ENCODE measurements at places on chromosomes 4 and X.

DNA sequence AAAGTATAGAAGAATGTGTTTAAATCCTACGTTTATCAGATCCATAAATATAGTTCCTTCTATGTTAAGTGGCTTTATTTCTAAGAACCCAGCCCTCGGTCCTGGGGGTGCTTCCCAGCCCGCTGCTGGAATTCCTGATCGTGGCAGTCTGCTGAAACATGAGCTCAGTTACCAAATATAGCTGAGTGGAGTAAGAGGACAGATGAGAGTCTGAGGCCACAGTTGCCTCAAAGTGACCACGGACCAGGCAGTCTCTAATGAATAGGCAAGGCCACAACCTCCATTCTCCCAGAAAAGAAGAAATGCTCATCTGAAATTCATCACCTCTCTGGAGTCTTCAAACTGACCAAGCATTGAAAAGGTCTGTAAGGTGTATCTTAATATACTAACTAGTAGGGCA is at the start of gene PALLD:
TSS of gene PALLD (plus strand) at position 219 of the 400 bp plus-strand sequence.
- DNase-seq: no peak

DNA sequence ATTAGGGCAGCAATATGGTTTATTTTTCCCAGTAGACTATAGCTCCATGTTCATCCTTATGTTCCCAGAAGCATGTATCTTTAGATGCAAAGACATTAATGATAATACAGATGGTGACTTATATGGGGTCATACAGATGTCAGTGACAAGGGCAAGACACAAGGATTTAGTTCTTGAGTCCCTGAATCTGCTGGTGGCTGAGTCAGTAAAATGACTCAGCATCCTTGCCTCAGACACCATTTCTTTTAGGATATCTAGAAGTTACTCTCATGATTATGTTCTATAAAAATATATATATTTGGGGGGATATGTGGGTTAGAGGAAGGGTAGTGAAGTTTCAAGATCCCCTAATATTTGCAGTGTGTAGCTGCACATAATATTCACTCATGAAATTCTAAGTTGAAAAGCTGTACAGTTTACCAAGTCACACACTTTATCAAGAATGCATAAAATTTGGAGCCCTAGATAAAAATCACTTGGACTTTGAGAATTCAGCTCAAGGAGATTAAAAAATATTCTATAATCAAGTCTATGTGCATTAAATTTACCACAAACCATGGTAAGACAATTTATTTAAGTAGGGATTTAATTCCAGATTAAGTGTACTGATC is 101.9 kb downstream of the LNX1 start:
- DNase-seq: no peak

GRCh38 chr4:53586121-53586816 is 5.0 kb downstream of the LNX1 start:
- peak; percentile 88 for DNase-seq

DNA sequence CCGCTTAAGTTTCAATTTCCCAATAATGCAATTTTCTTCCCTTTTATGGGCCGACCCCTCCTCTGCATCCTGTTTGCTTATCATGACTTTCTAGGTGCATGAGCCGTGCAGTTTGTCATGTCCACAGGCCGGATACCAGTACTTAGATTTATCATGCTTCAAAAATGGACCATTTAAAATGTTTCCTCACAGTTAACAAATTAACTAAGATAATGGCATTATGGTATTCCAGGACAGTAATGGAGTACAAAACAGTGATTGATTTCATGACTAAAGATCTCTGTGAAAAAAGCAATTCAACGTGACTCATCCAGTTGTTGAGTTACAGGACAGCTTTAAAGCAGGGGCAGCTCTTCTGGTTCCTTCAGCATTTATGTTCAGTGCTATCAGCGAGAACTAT is 23.0 kb downstream of the SNX25 start:
- DNase-seq: no peak

- no peak for DNase-seq
Observed at GRCh38 chr4:113260688-113261087, 211.2 kb downstream of the ANK2 start.

GRCh38 chr4:123299212-123299691 is 97.3 kb upstream of the SPRY1 start:
- DNase-seq: peak; percentile 21

DNA sequence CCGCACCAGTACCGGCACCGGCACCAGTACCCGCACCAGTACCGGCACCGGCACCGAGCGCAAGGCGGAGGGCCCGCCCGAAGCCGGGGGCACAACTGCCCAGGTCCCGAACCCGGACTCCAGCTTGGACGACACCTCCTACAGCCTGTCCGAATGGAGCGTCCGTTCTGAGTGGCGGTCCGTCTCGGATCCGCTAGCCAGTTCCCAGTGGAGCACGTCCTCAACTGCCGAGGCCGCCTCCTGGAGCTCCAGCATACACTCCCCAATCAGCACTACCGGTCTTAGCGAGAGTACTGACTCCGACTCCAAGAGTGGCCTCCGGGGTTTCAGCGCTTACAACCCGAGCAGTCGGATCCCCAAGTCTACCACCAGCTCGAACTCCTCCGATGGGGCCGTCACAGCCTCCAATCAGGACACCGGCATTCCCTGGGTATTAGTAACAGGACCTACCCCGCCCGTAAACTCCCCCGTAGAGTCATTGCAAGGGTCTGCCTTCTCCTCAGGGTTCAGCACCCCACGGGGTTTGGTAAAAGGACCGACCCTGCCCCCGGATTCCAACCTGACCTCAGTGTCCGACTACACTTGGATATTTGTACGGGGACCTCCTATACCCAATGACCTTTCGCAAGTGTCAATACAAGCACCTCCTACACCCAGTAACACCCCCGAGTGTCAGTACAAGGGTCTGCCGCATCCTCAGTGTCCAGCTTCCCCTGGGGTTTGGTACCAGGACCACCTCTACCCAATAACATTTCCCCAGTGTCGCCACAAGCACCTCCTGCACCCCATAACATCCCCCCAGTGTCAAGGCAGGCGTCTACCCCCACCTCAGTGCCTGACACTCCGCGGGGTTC is 721 bp upstream of the MAOA start:
- DNase-seq: no peak

DNA sequence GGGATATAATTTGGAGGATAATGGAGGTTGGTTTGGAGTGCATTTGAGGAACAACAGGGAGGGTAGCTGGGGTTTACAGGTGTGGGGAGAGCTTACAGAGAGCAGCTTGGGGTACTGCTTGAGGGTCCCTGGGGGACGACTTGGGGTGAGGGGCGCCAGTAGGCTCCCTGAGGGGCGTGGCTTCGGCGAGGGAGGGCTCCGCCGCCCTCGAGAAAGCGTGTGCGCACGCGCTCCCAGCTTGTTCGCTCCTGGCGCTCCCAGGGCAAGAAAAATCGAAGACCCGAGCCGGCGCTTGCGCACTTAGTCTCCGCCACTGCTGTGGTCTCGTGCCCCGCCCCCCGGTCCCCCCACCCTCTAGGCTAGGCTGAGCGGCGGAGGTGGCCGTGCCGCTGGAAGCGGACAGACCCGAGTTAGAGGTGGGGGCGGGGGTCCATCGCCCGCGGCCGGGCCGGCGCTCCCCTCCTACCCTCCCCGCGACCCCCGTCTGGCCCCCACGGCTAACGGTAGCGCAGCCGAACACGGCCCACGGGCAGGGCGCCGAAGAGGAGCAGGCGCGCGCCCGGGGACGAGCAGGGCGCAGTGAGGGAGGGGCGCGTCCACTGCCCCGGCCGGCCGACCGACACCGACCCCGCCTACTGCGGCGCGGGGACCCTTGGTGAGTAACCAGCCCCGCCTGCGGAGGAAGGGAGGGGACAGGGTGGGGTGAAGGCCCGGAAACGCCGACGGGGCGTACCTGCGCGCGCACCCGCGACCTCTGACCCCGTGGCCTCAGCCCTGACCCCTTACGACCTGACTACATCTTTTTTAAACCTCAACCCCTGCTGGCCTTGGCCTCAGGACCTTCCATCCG is 5.4 kb upstream of the CCDC120 start:
- no peak for DNase-seq

- DNase-seq: peak; percentile 38
Observed at GRCh38 chr4:8281519-8282133, 12.1 kb downstream of the HTRA3 start.

DNA sequence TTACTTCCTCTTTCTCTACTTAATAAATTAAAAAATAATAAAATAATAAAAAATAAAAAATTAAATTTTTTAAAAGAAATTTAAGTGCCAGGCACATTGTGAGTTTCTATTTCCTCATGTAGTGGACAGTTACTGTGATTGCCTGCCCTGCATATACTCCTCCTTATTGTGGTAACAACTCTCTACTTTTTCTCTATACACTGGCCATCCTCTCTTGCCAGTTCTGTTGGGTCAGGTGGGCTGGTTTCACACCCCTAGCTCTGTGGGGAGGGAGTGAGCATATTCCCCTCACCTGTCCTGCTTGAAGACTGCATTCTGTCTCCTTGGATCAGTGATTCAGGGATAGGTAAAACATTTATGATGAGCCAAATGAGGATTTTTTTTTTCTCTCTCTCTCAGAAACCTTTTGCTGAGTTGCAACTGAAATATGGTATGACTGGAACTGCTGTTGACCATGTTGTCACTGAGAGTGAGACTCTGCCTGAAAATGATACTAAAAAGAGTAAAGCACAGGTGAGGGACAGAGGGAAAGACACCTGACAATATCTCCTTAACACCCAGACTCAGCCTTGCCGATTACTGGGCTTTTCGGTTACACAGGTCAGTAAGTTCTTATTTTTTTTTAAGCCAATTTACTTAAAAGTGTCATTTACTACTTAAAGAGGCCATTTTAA is 37.2 kb downstream of the CXXC4 start:
- DNase-seq: no peak

DNA sequence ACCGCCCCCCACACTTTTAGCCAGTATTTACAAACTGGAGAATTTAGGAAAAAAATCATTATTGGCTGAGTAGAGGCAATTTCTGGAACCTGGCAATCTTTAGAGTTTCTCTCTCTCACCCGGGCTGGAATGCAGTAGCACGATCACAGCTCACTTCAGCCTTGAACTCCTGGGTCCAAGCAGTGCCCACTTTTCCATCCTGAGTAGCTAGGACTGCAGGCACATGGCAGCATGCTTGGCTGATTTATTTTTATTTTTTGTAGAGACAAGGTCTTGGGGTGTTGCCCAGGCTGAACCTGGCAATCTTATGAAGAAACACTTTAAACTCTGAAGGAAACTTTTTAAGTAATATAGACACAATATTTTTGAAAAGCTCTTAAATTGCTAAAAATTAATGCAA is 120.1 kb downstream of the AFF1 start:
- DNase-seq: no peak

- DNase-seq: no peak
Observed at GRCh38 chrX:153845842-153846241, 15.5 kb upstream of the PDZD4 start.

GRCh38 chr4:156634612-156635011 is 337.0 kb downstream of the PDGFC start:
- DNase-seq: no peak

- no peak for DNase-seq
Observed at GRCh38 chr4:154566639-154567204, 3.9 kb downstream of the FGB start.

DNA sequence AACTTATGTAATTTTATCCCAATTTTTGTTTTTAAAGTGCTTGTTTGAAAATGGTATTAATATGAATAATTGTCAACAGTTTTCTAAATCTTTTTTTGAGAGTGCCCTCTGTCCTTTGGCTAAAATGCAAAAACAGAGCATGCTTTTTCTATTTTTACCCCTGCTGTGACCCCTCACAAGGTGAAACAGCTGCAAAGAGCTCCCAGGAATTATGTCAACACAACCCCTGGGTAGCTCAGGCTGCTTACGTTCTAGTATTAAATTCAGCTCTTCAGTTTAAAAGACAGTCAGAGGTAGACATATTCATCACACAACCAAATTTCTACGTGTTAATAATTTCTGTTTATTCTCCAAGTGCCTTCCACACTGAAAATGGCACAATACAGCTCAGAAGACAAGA is 367.5 kb downstream of the PRDM5 start:
- no peak for DNase-seq

- no peak for DNase-seq
Observed at GRCh38 chr4:6236816-6237390, 32.7 kb upstream of the WFS1 start.

GRCh38 chrX:122218666-122219065 is 965.4 kb upstream of the GRIA3 start:
- no peak for DNase-seq

DNA sequence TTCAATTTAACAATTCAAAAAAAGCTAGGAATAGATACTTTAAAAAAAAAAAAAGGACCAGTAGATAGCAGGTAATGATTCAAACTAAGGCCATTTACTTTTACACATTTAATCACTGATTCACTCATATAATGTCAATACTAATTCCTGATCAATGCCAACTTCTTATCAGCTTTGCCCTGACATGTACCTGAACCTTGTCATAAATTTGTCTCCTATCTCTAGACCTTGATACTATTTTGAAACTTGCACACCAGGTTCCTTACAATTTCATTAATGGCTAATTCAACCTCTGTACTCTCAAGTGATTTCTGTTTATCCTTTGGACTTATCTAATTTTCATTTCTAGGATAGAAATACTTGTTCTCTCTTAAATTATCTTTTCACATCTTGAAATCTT is 55.4 kb downstream of the UGT2B4 start:
- DNase-seq: no peak

DNA sequence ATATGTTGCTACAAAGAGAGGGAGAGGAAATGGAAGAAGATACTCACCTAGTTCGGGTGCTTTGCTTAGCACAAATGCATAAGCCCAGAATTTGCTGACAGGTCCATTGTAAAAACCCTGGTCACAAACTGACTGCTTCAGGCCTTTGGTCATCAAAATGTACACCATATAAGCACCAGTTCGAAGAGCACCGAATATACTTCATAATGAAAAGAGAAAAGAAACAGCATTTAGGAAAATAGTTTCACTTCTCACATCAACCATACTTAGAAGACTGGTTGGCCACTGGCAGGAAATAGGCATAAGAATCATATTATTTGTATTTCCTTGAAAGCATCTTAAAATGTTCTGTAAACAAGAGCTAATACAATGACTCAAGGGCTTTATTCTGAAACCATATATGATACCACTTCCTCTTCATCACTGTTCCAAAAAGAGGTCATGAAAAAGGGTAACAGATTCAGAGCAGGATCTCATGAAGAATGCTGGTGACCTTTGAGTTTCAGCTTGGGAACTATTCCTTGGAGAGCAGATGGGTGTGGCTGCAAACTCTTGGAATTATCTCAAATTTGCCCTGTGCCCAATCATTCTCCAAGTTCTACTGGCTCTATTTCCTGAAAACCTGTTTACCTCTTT is 138.7 kb downstream of the ELOVL6 start:
- DNase-seq: no peak

- no peak for DNase-seq
Observed at GRCh38 chr4:81905971-81906370, 434.3 kb upstream of the RASGEF1B start.

- no peak for DNase-seq
Observed at GRCh38 chr4:3305610-3306371, 13.0 kb downstream of the RGS12 start.

GRCh38 chrX:8755116-8755515 is 23.2 kb upstream of the ANOS1 start:
- DNase-seq: no peak

All from AG04450 (cell line).